ENCODE measurements at places on chromosomes 1 and 21.

GRCh38 chr1:158058237-158058985 lies 65.0 kb downstream of the KIRREL1 start:
- no peak for DNase-seq

DNA sequence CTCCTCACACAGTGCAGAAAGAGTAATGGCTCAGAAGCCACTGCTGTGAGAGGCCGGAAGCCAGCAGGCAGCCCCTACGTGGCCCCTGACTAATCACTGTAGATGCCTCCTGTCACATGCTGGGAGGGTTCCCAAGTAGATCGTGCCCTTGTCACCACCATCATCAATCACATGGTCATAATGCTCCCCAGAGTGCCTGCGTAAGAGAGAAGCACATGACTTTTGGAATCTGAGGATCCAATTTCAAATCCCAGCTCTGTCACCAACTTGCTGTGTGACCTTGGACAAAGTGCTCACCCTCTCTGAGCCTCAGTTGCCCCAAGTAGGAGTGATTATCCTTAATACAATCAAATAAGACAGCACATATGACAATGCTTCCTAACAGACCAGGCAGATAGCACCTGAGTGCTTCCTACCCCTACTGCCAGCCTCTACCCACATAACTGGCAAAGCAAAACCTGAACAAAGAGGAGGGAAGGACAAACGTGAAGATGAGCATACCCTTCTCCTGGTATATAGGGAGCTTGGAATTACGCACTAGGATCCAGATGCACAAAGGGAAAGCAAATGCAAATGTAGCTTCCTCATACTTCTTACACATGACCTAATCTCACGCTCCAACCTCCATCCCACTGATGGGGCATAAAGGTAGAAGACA lies 65.7 kb downstream of the SDC3 start:
- no peak for DNase-seq

- DNase-seq = no peak
Measured at GRCh38 chr1:173554541-173555250, 48.2 kb downstream of the SLC9C2 start.

- no peak for DNase-seq
Measured at GRCh38 chr1:213968146-213968825, 19.5 kb upstream of the PROX1 start.

GRCh38 chr1:233188061-233188460 lies 107.5 kb downstream of the PCNX2 start:
- no peak for DNase-seq

DNA sequence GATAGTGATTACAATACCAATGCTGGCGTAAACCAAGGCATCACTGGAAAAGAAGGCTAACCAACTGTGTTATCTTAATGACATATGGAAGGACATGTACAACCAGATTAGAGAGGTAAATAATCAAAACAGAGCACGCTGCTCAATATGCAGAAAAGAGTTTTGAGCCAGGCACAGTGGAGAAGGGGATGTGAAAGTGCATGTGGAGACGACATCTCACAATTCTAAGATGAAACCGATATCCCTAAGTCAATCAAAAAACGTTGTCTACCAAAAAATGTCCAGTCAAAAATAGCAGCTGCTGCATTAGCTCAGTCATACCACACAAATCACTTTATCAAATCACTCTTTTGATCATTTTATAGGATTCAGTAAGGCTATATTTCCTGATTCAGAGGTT lies 116.3 kb upstream of the OLIG2 start:
- DNase-seq = no peak

DNA sequence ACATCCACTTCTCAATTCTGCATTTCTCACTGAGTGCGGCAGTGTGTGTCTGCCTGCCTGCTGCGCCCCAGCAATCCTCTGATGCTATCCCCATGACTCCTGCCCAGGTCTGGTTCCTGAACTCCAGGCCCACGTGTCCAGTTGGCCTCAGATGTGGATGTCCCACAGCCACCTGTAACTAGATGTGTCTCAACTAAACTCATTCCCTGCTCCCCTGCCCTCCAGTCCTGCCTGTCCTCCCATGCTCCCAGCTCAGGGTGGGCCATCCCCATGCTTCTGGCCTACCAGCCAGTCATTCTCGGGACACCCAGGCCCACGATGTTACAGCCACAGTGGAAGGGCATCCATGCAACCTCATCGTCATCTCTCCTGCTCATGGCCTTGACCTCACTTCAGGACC lies 76.8 kb downstream of the STUM start:
- no peak for DNase-seq

DNA sequence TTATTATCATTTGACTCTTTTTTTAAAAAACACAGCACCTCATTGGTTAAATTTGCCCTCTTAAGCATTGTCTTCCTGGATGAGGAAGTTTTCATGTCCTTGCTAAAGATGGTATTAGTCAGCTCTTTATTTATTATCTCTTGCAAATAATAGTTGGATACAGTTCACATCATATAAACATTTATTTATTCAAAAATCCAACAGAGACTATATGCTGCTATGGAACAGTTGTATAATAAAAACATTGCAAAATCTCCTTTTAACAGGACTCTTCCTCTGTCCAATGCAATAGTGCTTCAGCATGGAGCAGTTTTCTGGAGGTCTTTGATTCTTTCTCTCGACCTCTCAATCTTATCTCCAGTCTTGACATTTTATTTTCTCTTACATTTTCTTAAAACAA lies 49.5 kb upstream of the VCAM1 start:
- no peak for DNase-seq

DNA sequence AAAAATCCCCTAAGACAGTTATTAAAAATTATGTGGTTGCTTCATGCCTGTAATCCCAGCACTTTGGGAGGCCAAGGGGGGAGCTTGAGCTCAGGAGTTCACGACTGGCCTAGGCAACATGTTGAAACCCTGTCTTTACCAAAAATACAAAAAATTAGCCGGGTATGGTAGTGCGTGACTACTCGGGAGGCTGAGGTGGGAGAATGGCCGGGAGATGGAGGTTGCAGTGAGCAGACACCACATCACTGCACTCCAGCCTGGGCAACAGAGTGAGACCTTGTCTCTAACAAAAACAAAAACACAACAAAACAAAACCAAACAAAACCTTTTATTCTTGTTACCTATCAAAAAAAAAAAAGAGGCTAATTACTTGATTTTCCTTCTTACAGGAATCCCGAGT lies 2.1 kb downstream of the ELK4 start:
- no peak for DNase-seq

DNA sequence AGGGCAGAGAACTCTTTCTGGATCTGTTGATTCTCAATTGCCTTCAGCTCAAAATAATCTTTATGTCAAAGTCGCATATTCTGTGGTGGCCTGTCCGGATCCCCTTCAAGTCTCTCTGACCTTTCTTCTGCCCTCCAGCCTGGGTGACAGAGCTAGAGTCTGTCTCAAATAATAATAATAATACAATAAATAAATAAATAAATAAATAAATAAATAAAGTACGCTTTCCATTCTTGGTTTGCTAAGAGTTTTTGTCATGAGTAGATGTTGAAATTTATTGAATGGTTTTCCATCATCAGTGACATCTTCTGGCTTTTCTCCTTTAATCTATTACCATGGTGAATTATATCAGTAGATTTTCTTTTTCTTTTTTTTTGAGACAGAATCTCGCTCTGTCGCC lies 30.7 kb downstream of the ERRFI1 start:
- no peak for DNase-seq

DNA sequence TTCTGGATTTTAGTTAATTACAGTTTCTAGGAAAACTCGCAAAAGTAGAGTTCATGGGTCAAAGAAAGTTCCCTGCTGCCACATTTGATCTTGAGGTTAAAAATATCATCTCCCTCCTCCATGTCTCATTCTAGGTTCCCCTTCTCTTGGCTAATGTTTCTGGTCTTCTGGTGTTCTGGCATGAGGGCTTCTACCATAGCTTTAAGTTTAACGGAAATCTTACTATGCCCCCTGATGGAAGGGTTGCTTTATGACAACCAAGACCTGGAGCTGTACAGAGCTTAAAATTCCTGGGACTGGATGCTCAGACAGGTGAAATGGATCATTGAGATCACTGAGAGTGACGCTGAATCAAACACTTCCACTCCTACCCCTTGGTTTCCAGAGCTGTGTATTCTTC lies 1881.7 kb downstream of the MRPL39 start:
- DNase-seq = peak; percentile 10

- DNase-seq = peak; percentile 48
Measured at GRCh38 chr1:203592730-203593129, 33.9 kb upstream of the ATP2B4 start.

DNA sequence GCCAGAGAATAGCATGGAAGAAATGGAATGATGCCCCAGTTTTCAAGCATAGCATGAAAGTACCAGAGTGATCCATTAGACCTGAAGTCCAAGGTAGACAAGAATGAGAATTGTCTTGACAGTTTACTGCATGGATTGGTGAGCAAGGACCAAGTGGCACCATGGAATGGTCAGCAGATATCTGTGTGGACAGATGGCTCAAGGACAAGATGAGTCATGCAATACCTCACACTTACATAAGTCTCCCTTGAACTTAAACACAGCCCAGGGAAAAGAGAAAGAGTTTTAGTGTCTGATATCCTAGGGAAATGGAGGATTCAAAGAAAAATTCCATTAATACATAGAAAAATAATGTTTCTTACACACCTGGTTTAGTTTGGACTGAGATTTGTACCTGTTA lies 195.2 kb downstream of the MRPL39 start:
- DNase-seq = no peak

- no peak for DNase-seq
Measured at GRCh38 chr21:16667395-16667794, 845.4 kb upstream of the CXADR start.

DNA sequence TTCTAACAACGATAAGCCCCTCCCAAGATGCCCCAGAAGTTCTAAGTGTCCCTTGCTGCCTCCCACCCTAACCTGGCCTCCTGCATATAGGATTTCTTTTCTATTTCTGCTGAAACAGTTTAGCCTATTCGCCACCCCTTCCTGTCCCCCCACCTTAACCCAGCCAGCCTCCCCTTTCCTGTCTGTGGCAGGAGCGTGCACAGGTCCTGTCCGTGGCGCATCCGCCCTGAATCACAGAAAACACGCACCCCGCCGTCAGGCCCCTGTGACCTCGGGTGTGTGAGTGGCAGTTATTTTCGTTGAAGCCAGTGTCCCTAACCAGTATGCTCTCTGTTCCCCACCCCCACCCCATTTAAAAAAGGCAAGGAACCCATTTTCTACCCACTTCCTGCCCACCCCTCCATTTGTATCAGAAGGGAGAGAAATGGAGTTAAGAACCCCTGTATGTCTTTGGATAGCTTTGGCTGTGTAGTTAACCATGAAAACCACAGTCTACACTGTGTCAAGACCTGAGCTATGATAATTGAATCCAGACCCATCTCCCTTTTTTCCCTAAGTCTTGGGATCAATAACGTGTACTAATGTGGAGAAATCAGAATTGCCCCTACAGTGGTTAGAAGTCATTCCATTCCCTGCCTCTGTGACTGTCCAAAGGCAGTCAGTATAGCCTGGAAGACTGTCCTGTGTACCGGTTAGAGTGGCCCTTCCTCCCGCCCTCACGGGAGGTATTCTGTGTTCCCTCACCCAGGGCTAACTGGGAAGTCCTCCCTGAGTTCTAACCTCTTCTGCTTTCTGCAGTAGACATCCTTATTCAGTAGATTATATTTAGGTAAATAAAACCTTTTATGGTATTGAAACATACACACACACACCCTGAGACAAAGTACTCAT lies 1.8 kb downstream of the PLEKHO1 start:
- no peak for DNase-seq

- DNase-seq = no peak
Measured at GRCh38 chr1:215744419-215744818, 177.3 kb downstream of the KCTD3 start.

GRCh38 chr1:46158312-46159281 lies 16.3 kb upstream of the TSPAN1 start:
- DNase-seq = no peak

DNA sequence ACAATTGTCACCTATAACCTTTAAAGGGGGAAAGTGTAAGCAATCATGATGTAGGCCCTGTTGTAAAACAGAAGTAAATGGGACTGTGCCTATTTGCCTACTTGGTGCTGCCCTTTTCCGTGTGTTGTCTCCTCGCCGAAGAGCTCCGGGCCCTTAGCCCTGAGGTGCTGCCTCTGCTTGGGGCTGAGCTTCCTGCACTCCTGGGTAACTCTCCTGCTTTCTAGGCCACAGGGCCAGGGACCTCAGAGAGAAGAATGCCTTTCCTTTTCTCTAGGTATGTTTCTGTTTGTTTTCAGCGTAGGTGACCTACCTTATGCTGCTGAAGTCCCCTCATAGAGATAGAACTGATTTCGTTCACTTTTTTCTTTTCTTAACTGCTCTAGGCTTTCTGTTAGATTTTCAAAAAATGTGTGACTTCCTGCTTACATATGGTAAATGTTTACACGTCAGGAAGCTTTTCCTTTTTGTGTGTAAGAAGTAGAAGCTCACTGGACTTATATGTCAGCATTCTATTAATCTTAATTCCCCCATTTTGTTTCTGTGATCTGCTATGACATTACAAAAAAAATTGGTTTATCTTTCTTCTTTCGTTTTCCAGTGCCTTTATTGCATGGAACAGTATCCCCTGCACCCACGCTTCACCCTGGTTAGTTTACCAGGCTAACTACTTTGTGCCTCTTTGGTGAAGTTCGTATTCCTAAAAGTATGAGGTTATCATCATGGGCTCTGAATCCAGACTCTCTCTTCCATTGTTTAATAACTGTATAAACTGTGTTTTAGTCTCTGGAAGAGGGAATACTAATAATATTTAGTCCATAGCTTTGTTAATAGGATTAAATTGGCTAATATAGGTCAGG lies 61.7 kb downstream of the ITSN1 start:
- DNase-seq = no peak

GRCh38 chr1:234114648-234115307 lies 210.3 kb downstream of the SLC35F3 start:
- DNase-seq = peak; percentile 32

GRCh38 chr1:45730075-45730779 lies 20.2 kb downstream of the IPP start:
- peak; percentile 29 for DNase-seq

GRCh38 chr1:2602311-2602835 lies 15.8 kb downstream of the PRXL2B start:
- no peak for DNase-seq

DNA sequence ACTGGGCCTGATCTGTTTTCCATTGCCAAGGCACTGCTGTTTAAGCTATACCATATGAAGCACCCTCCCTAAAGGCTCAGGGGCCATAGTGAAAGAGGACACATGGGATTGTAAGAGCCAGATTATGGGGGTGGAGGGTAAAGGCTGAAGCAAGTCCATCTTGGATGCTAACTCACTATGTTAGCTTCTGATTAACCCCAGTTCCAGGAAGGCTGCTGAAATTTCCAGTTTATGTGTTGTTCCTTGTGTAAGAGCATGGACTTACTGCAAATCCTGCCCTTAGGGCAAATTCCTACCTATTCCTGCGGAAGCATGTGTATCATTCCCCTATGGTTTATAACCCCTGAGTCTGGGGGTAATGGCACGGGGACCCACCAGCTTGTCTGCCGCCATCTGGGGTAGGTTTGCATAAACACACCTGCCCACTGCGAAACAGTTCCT lies 91.8 kb upstream of the SERBP1 start:
- no peak for DNase-seq

DNA sequence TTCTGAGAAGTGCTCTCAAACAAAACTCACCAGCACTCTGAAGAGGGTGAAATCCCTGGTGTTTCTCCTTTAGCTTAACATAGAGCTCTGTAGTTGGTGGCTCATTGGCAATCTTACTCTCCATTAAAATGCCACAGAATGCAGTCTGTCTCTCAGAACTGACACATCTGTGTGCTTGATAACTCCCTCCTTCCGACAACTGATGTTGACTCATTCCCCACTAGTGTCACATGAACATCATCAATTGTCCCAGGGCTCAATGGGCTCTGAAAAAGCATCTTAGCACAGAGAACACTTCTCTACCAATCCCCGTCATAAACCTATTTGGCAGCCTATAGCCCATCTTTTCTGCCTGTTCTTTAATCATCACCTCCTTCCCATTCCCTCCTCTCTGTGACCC lies 133.2 kb upstream of the ZC3H11B start:
- DNase-seq = no peak

All from AML-193 (cell line).